ENCODE measurements at places on chromosomes 12 and 14. TPM values are rescaled to one million over a fixed set of nuclear protein-coding genes. Genes with fewer than 3 reads are reported as not detected.

DNA sequence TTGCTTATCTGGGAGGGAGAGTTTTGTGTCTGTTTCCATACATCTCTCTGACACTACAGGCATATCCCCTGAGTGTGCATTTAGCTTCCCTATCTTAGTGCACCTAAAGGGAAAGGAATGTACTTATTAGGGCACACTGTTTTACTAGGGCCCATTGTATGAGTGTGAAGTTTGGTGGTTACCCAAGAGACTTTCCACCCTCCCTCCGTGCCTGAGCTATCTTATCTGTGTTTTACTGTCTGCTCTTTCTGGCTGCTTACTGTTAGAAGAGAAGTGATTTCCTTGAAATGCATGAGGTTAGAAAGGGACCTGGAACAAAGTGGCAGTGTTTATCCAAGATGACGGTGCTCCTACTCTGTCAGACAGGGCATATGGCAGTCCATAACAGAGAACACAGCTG lies 8.5 kb upstream of the SVOP start:
- no peaks in the 10 kb centered on the region for H3K4me1 ChIP-seq
- no peaks in the 10 kb centered on the region for H3K27me3 ChIP-seq
- H3K36me3 ChIP-seq, result no peaks in the 10 kb centered on the region

DLK1 gene
- 1,562 TPM for total RNA-seq

DNA sequence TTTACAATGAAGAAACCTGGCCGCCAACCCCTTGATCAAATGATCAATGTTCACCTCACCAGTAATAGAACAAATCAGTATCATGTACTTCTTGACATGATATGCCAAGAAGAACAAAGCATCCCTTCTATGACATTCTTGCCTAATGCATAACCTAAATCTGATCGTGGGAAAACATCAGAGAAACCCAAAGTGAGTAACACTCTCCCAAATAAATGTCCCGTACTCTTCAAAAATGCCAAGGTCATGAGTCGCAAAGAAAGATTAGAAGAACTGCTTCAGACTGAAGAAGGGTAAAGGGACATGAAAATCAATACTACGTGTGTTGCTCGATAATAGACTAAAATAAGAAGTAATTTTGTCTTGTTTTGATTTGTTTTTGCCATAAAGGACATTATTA lies 11.4 kb upstream of the SLC25A3 start:
- DNase-seq, result no peak
- no peaks in the 10 kb centered on the region for H3K36me3 ChIP-seq
- no peaks in the 10 kb centered on the region for H3K27me3 ChIP-seq
- H3K4me1 ChIP-seq, result no peaks in the 10 kb centered on the region
- H3K27ac ChIP-seq, result no peak overlapping the region

DNA sequence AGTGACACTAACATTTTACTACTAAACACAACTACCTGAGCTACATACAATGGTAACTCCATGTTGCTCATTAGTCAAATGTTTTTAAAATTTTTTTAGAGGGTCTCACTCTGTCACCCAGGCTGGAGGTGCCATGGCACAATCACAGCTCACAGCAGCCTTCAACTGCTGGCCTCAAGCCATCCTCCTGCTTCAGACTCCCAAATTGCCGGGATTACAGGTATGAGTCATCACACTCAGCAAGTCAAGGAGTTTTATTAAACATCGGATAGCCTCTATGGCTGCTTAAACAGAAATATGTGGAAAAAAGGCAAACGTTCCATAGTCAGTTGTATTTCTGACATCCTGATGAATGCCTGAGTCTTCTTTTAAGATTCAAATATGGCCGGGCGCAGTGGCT lies 11.1 kb upstream of the NPFF start:
- DNase-seq, result no peak
- no peak overlapping the region for H3K27ac ChIP-seq
- H3K4me1 ChIP-seq, result no peaks in the 10 kb centered on the region
- H3K36me3 ChIP-seq, result peaks cover 87% of the 10 kb centered on the region

DNA sequence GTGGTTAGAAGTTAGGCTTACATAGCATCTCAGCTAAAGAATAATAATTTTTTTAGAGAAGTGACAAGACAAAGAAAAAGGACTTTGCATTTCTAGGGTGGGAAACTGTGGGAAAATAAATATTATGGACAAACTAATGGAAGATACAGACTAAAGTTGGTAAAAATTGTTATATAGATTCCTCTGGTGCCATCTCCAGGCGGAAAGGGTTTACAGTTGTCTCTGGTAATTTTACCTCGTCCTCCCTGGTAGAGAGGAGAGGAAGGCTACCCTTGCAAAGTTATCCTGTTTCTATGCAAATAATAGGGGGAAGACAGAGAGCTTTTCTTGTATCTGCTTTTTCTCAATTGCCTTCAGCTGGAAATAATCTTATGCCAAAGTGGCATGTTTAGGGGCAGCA lies 5.2 kb downstream of the OR11G2 start:
- no peaks in the 10 kb centered on the region for H3K36me3 ChIP-seq
- no peak overlapping the region for H3K4me3 ChIP-seq

LRIG3 gene
- total RNA-seq, result 3.0 TPM

Data from adrenal gland (tissue), 19 donors.